ENCODE measurements at places on chromosomes 5 and 9.

DNA sequence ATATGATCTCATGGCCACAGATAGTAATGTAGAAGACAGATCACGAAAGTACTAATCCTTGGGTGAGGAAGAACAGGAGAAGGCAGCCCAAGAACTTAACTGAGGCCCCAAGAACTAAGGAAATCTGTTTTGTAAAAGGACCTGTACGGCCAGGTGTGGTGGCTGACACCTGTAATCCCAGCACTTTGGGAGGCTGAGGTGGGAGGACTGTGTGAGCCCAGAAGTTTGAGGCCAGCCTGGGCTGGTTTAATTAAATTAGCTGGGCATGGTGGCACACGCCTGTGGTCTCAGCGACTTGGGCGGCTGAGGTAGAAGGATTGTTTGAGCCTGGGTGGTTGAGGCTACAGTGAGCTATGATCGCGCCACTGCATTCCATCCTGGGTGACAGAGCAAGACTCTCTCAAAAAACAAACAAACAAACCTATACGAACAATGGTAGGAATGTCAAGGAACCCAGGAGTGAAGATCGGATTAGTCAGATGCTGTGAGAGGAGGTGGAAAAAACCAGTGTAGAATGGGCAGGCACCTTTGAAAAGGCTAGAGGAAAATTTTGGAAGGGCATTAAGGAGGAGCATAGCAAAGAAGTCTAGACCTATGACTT is 283.8 kb upstream of the DMRT1 start:
- DNase-seq, result no peak

GRCh38 chr5:9415566-9415965 is 130.3 kb downstream of the SEMA5A start:
- no peak for DNase-seq

GRCh38 chr5:107476783-107477182 is 194.0 kb downstream of the EFNA5 start:
- peak; percentile 27 for DNase-seq

DNA sequence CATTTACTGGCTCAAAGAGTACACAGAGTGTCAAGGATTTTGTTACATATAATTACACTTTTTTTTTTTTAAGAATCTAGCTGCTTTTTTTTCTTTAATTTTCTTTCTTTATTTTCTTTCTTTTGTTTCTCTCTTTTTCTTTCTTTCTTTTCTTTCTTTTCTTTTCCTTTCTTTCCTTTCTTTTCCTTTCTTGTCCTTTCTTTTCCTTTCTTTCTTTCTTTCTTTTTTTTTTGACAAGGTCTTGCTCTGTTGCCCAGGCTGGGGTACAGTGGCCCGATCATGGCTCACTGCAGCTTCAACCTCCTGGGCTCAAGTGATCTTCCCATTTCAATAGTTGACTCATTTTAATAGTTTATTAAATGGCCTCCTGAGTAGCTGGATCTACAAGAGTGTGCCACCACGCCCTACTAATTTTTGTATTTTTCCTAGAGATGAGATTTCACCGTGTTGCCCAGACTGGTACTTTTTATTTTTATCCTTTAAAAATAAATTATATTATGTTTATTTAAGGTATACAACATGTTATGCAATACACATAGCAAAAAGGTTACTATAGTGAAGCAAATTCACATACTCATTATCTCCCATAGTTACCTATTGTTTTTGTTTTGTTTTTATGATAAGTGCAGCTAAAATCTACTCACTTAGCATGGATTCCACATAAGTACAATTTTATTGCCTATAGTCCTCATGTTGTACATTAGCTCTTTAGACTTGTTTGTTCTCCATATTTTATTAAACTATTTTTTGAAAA is 381.5 kb upstream of the KLF4 start:
- DNase-seq, result no peak

DNA sequence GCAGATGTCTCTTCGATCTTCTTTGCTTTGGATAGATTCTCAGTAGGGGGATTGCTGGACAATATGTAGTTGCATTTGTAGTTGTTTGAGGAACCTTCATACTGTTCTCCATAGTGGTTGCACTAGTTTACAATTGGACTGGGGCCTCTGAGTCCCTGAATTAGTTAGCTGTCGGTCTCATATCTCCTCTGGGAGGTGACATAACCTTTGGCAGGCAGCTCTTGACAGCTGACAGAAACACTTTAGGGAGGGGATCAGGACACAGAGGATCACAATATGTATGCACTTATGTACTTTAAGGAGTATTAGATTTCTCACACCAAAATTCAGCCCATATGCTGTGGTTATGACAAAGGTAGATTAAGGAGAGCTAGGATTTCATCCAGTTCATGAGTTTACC is 1279.9 kb upstream of the DMAC1 start:
- no peak for DNase-seq

DNA sequence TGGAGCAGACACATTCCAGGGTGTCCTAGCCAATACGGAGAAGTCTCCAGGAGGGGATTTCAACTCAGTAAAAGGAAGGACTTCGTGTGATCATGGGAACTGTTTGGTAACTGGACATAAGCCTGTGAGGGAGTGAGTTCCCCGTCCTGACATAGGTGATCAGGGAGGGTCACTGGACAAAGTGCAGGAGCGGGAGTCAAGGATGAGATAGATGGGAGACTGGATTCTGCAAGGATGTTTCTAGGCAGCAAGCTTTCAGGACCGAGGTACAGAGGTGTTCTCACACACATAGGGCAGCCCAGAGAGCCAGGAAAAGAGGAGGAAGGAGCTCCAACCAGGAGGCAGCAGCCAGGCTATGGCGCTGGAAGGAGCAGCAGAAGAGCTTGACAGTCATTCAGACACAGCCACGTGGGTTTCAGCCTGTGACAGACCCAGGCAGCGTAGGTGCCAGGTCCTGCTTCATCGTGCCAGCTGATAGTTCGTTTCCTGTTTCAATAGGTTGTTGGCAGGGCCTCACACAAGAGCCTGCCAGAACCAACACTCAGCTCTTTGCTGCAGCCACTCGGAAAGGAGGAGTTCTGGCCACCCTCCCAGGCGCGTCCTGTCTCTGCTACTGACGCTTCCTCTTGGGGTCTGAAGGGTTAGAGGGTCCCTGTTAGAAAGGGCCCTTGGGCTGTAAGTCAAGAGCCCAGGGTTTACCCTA is 84.1 kb downstream of the AMBP start:
- DNase-seq, result no peak

GRCh38 chr5:115366223-115366622 is 69.8 kb upstream of the CCDC112 start:
- no peak for DNase-seq

- DNase-seq, result no peak
Observed at GRCh38 chr9:98780059-98780749, 16.2 kb downstream of the ANKS6 start.

DNA sequence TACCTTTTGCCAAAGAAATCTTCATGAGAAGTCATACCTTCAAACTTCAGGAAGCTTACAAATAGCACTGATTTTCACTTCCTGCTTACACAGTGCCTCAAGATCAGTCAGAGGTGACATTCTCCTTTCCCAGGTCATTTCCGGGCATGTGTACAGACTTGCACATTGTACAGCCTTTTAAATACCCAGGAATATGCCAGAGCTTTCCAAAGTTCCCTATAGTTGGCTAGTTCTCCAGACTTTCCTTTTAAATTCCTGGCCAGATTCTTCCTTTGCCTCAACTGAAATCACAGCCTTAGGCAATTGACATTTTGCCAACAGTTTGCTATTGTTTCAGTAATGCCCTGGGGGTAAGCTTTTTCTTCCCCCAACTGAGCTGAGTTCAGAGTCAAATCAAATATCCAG is 47.2 kb downstream of the RFX3 start:
- DNase-seq, result no peak

Measured in GM19239 (cell line).